Cardiac muscle cell (in vitro differentiated cells and primary cell): ENCODE measurements at places on chromosomes 6 and 20. TPM values are rescaled to one million over a fixed set of nuclear protein-coding genes. Genes with fewer than 3 reads are reported as not detected.

Gene HLA-G
- polyA plus RNA-seq: 0.12 and 0.16 TPM in 2 replicates

- peak; percentile 80 for DNase-seq
- H3K4me1 ChIP-seq: peaks cover 8% of the 10 kb centered on the region
- H3K36me3 ChIP-seq: no peaks in the 10 kb centered on the region
- H3K4me3 ChIP-seq: no peak overlapping the region
- H3K27me3 ChIP-seq: no peaks in the 10 kb centered on the region
These were observed 15.4 kb upstream of the STMND1 start for GRCh38 chr6:17086469-17086868.

DNA sequence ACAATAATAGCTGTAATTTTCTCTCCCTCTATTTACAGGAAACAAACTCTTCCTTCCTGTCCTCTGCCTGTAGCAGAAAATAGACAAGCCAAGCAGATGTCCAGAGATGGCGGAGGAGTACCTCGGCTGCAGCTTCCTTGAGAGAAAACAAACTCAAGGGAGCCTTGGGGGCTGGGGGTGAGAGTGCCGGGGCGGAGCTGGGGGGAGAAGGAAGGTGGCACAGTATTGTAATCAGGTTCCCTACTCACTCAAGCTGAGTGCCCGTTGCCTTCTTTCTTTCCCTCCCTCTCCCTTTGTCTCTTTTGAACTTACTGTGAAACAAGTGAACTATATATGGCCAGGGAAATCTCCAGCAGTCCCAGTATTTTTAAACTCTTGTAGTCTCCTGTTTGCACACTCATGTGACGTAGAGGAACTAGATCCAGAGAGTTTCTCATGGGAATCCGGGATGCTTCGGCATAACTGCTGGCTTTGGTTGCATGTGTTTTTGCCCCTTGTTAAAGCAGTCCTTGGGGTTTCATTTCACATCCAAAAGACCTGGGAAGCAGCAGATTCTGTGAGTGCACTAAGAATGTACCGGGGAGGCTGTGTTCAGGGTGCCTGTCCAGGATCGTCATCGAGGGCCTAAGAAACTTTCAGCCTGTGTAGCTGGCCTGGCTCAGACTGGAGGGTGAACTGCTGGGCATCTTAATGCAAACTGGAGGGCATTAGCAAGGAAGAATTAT, 44.6 kb upstream of the HDDC2 start:
- H3K4me1 ChIP-seq: peaks cover 7% of the 10 kb centered on the region
- H3K4me3 ChIP-seq: no peak overlapping the region
- H3K27ac ChIP-seq: peak overlapping the region; percentile 32
- H3K36me3 ChIP-seq: no peaks in the 10 kb centered on the region
- no peaks in the 10 kb centered on the region for H3K27me3 ChIP-seq

Gene MDFI
- 27.5 and 27.9 TPM in 2 replicates for polyA plus RNA-seq

GRCh38 chr20:50478162-50478990, 31.8 kb upstream of the PTPN1 start:
- no peaks in the 10 kb centered on the region for H3K27me3 ChIP-seq
- DNase-seq: peak; percentile 54
- H3K36me3 ChIP-seq: no peaks in the 10 kb centered on the region
- no peak overlapping the region for H3K4me3 ChIP-seq

DNA sequence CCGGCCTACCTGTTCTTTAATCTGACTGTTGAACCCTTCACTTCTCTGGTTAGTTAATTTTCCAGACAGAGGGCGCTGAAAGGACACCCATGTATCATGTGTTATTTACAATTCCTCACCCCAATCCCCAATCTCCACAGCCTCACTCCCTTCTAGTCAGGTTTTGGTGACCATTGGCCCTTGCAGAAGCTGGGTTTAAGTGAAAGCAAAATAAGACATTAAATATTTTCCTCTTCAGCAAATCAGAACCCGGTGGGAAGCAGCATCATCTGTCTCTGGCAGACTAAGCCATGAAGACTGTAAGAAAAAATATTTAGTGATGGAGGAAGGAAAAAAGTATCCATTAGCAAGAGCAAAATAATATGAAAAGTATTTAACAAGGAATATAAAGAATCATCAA, 9.4 kb upstream of the HLA-DQA1 start:
- no peaks in the 10 kb centered on the region for H3K4me1 ChIP-seq
- no peak overlapping the region for H3K4me3 ChIP-seq
- H3K36me3 ChIP-seq: no peaks in the 10 kb centered on the region
- DNase-seq: peak; percentile 26
- H3K27me3 ChIP-seq: no peaks in the 10 kb centered on the region
- H3K27ac ChIP-seq: no peak overlapping the region

GRCh38 chr6:127026247-127026646, 92.2 kb upstream of the RSPO3 start:
- H3K36me3 ChIP-seq: no peaks in the 10 kb centered on the region
- H3K4me3 ChIP-seq: no peak overlapping the region
- no peak for DNase-seq
- H3K4me1 ChIP-seq: no peaks in the 10 kb centered on the region

DNA sequence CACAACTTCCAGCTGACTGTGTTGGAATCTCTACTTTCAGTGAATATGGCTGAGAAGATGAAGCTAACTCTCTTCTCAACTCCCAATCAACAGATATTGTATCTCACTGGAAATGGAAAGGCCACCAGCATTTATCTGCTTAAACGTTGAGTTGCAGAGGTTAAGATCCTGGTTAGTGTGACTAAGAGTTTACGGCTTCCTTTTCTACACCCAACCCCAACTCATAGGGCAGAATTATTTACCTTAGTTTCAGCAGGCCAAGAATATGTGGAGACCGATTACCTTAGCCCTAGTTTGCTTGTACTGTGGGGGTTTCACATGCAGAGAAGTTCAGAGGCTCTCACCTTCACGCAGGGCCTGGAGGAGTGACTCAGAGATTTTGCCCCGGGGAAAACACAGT, 1026.6 kb downstream of the EYS start:
- no peak overlapping the region for H3K27ac ChIP-seq
- H3K4me1 ChIP-seq: no peaks in the 10 kb centered on the region
- no peak overlapping the region for H3K4me3 ChIP-seq

Gene PSORS1C1
- not detected in 2 replicates for polyA plus RNA-seq

DNA sequence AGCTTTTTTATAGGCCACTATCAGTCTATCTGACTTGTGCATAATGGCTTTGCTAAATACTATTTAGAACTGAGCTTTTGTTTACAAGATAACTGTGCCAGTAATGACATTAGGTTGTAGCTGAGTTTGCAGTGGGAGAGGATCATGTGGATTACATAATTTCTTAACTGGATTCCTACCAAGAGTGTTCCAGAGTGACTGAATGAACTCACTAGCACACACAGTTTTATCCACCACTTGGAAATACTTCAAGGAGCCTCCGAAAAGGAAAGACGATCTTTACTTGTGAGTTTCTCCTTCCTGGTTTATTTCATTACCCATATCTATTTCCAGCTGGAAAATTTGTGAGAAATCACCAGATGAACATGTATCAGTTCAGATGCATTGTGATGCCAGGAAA, 10.9 kb upstream of the SYNE1 start:
- H3K4me3 ChIP-seq: no peak overlapping the region
- H3K4me1 ChIP-seq: no peaks in the 10 kb centered on the region
- H3K36me3 ChIP-seq: no peaks in the 10 kb centered on the region
- DNase-seq: peak; percentile 57
- no peak overlapping the region for H3K27ac ChIP-seq

DNA sequence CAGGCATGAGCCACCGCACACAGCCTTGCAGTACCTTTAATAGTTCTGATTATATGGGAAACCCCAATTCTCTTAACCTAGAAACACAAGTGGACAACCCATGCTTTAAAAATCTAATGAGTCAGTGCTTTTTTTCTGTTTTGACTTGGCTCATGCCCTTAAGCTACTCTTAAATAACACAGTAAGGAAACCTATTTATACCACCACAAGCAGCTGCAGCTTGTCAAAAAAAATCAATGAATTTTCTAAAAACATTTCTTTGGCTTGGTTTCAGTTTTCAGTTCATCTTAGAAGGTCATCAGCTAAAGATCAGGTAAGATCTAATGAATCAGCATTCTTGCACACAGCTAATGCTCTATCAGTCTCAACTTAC, 124.1 kb upstream of the DST start:
- no peaks in the 10 kb centered on the region for H3K27me3 ChIP-seq
- H3K36me3 ChIP-seq: no peaks in the 10 kb centered on the region
- DNase-seq: peak; percentile 43
- H3K27ac ChIP-seq: no peak overlapping the region

- no peaks in the 10 kb centered on the region for H3K4me1 ChIP-seq
- no peak overlapping the region for H3K4me3 ChIP-seq
These were observed 36.8 kb downstream of the KIAA1755 start for GRCh38 chr20:38223743-38224100.

DNA sequence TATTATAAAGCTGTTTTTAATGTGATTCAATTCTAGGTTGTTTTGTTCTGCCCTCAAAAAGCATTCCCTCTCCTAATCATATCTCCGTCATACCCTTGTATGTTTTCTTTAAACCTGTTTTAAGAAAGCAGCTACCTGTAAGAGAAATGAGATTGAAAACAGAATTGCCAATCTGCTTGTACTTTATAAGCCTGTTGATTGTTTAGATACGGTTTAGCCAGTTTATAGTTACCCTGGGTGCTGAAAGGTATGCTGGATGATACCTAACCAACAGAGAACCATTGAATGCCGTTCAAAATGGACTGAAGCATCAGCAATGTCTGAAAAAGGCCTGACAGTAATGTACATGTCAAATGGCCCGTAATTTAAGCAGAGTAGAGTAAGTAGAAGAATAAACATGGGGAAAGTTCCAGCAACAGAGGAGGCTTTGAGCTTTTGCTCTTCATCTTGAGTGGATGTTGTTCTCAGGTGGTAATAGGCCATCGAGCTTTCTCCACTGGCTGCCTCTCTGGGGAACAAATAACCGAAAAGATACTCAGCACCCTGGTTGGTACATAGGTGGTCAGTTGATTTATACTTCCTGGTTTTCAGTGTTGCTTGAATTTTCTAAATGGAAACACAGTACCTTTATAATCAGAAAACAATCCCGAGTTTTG, 27.5 kb downstream of the PTPN1 start:
- H3K27ac ChIP-seq: no peak overlapping the region
- DNase-seq: no peak
- no peaks in the 10 kb centered on the region for H3K27me3 ChIP-seq
- no peak overlapping the region for H3K4me3 ChIP-seq
- H3K36me3 ChIP-seq: no peaks in the 10 kb centered on the region
- H3K4me1 ChIP-seq: peaks cover 9% of the 10 kb centered on the region

DNA sequence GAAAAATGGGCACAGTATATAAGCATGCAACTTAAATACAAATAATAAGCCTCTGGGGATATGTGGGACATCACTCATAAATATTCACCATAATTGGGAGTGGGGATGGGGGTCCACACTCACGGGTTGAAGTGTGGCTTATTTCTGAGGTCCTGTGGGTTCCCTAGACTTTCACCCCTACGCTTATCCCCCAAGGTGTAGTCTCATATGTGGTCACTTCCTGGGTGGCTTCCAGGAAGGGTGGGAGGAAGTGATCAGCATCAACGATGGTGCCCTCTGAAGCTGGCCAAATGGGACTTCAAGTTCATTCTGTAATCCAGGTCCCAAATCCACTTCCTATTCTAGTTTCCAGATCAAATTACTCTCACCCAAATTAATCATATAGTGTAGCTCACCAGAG, 59.5 kb downstream of the GNAS start:
- H3K27me3 ChIP-seq: no peaks in the 10 kb centered on the region
- H3K36me3 ChIP-seq: peaks cover 42% of the 10 kb centered on the region

Gene KIF13A
- polyA plus RNA-seq: 39.1 and 65.2 TPM in 2 replicates

Gene C6orf15
- not detected in 2 replicates for polyA plus RNA-seq

- no peaks in the 10 kb centered on the region for H3K27me3 ChIP-seq
- H3K4me1 ChIP-seq: peaks cover 40% of the 10 kb centered on the region
- H3K36me3 ChIP-seq: no peaks in the 10 kb centered on the region
- peak overlapping the region; percentile 75 for H3K27ac ChIP-seq
These were observed 4.5 kb downstream of the LAMA5 start for GRCh38 chr20:62362590-62362940.

DNA sequence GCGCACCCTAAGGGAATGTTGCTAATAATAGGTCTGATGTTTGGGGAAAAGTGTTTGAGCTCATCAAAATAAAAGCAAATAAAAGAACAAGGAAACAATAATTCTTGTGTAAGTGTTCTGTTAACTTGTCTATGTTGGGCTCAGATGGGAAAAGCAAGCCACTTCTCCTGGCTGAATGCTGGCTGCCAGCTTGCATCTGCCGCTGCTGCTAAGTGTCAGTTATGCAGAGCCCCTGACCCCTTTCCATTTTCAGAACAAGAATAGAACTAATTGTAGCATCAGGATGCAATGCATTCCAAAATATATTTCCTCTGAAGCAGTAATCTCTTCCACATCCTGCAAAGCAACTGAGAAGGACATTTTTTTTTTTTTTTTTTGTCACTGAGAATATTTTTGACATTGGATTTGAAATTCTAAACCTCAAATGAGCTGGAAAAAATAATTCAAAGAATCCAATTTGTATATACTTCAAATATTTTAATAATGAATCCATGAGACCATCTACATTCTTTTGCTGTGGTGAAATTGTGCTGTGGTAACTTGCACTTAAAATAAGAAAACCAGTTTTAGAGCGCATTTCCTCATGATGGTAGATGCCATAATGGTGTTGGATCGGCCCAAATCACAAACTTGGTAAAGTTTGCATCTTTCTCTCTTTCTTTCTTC, 43.9 kb upstream of the DEK start:
- no peaks in the 10 kb centered on the region for H3K36me3 ChIP-seq
- H3K4me3 ChIP-seq: no peak overlapping the region
- DNase-seq: peak; percentile 34
- peaks cover 13% of the 10 kb centered on the region for H3K4me1 ChIP-seq
- H3K27ac ChIP-seq: peak overlapping the region; percentile 48

DNA sequence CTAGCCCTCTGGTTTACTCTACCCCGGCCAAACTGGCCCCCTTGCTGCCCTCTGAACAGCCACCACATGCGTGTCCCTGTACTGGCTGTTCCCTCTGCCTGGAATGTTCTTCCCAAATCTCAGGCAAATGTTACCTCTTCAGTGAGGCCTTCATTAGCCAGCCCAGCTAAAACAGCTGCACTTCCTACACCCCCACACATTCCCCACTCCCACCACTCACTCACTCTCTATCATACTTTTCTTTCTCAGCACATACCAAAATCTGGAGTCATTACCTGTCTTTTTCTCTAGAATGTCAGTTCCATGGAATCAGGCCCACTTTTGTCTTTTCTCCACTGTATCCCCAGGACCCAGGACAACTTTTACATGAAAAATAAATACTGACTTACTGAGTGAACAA, 401.2 kb upstream of the SULF2 start:
- no peaks in the 10 kb centered on the region for H3K4me1 ChIP-seq
- H3K4me3 ChIP-seq: no peak overlapping the region
- H3K36me3 ChIP-seq: no peaks in the 10 kb centered on the region

- peaks cover 4% of the 10 kb centered on the region for H3K4me1 ChIP-seq
- DNase-seq: no peak
- no peaks in the 10 kb centered on the region for H3K27me3 ChIP-seq
- peak overlapping the region; percentile 85 for H3K27ac ChIP-seq
These were observed 775 bp downstream of the PIGU start for GRCh38 chr20:34675993-34676641.

DNA sequence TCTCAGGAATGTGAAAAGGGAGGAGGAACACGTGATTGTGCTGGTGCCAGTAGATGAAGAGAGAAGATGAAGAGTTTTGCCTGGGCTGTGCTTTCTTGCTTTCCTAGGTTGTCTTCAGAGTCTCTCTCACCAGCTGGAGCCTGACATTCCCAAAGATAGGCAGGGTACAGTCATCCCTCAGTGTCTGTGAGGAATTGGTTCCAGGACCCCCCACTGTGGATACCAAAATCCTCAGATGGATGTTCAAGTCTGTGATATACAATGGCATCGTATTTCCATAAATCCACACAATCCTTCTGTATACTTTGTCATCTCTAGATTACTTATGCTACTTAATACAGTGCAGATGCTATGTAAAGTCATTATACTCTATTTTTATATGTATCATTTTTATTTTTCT, 113.5 kb downstream of the SAMD5 start:
- no peaks in the 10 kb centered on the region for H3K27me3 ChIP-seq
- no peak for DNase-seq
- no peak overlapping the region for H3K27ac ChIP-seq
- H3K4me3 ChIP-seq: no peak overlapping the region
- no peaks in the 10 kb centered on the region for H3K36me3 ChIP-seq
- no peaks in the 10 kb centered on the region for H3K4me1 ChIP-seq

Gene CTCFL
- 0.09 TPM in 1 of 2 replicates, not detected in the other for polyA plus RNA-seq
